Pons (tissue), 1 donor: ENCODE measurements at places on chromosomes 2 and 18.

- no peak for DNase-seq
Measured at GRCh38 chr2:40401896-40402295, 50.0 kb downstream of the SLC8A1 start.

GRCh38 chr2:32594573-32594972 lies 33.3 kb upstream of the TTC27 start:
- no peak for DNase-seq

- DNase-seq = no peak
Measured at GRCh38 chr2:102433973-102434654, 11.2 kb downstream of the IL18RAP start.

DNA sequence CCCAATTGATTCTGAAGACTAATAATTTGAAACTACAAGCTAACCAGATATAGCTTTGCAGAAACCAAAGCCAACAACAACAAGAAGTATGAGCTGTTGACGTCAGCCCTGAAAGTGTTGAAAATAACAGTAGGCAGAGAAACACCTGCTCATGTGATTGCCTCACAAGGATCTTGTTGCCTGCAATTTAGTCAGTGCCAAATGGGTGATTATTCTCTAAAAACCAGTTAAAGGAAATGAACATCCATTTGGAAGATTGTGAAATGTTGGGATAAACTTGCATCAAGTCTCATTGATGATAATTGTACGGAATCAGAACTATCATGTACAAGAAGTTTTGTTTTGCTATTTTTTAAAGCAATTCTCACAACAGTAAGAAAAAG lies 2.8 kb downstream of the CYTIP start:
- DNase-seq = no peak

- no peak for DNase-seq
Measured at GRCh38 chr2:31987454-31988220, 23.2 kb downstream of the MEMO1 start.

DNA sequence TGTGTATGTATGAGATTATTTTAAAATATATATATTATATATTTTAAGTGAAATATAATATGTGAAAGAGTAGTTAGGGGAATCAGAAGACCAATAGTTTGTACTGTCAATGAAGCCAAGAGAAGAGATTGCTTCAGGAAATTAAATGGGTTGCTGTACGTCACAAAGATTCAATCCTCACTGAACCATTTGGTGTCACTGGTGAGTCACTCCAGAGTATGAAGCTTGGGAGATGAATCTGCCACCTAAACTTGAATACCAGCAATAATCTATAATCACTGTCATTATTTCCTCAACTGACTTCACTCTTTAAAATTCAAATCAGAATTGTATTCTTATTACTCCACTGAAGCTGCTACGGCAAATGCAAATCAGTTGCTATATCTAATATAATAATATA lies 41.9 kb upstream of the SCN9A start:
- peak; percentile 30 for DNase-seq
